ENCODE measurements at places on chromosomes 3 and 15.

- peak; percentile 66 for DNase-seq
Observed at GRCh38 chr15:57146506-57147201, 228.2 kb downstream of the TCF12 start.

GRCh38 chr15:91849749-91850161 is 3.8 kb upstream of the SLCO3A1 start:
- peak; percentile 26 for DNase-seq

- no peak for DNase-seq
Observed at GRCh38 chr3:87855211-87855610, 203.6 kb downstream of the CGGBP1 start.

DNA sequence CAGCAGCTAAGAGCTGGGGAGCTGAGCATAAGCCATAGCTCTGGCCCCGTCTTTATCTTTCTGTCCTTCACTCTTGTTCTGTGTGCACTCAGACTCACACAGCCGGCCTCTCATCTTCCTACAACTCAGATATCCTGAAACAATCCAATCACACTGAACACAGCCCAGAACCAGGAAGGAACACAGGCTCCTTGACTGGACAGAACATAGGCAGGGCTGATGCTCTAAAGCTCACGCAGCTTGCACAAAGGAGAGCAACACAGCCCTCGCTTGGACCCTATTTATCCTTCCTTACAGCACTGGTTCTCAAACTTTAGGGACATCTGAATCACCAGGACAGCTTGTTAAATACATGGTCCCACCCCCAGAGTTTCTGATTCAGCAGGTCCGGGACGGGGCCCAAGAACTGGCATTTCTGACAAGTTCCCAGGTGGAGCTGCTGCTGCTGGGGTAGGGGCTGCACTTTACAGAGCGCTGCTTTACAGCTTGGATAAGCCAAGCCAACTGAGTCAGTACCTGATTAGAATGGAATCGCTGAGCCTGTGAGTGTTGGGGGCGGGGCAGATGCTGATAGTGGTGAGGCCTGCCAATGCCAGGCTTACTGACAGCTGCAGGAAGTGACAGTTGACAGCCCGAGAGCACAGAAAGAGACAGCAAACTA is 65.1 kb downstream of the MRPL46 start:
- DNase-seq = no peak

GRCh38 chr3:190709351-190709773 is 153.1 kb downstream of the GMNC start:
- no peak for DNase-seq

DNA sequence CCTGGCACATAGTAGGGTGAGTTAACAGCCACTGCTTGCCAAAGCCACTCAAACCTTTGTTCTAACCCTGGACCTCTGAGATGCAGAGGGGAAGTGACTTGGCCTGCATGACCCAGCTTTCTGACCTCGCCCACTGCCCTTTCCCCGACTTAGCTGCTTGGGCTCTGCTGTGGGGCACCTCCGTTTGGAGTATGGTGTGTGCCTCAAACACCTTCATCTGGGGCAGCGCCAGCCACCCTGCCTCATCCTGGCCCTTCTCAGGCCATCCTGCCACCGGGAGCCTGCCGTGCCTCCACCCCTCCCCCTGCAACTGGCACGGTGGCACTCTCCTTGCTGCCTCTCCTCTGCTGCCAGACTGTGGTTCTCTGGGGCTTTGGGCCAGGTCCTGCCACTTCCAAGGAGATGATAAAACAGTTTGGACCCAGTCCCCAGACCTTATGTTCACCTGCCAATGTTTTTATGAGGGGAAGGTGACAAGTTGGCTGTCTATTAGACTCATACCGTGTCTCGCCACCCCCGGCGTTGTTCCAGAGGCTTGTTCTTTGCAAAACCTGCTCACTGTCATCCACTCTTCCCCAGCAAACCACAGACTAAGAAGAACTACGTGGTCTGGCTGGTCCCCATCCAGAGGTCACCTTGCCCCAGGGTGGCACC is 32.2 kb downstream of the SLC6A6 start:
- no peak for DNase-seq

DNA sequence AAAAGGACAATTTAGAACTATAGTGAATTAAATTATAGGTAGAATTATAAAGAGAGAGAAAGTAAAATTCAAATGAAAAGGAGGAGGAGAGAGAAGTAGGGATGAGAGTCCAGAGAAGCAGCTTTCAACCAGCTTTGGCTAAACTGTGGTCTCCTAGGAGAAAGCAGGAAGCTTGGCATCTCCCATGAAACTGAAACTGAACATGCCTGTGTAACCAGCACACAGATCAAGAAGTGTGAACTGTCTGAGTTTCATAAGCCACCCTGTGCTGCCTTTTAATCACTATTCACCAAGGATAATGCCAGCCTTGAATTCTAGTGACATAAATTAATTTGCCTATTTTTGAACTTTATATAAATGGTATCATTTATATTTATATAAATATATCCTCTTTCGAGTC is 128.5 kb downstream of the MYRIP start:
- DNase-seq = no peak

GRCh38 chr15:72785841-72786240 is 2.3 kb upstream of the ADPGK start:
- no peak for DNase-seq

GRCh38 chr3:57743496-57743895 is 12.6 kb upstream of the SLMAP start:
- peak; percentile 77 for DNase-seq

DNA sequence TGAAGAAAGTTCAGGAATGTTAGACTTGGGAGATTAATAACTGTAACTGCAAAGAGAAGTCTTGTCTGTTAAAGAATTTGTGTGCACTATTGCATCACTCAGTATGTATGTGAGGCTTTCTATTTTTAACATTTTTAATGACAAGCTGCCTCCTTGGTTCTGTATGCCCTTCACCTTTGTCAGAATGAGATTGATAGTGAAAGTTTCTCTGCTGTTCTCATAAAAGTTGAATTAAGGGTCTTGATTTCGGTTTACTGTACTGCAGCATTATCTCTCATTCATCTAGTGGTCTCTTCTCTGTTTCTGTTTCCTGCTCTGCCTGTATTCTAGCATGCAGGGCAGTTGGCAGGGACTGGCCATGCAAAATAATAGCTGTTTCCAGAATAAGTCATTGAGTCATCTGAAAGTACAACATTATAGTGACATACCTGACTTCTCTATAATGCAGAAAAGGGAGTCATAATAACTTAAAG is 454.9 kb downstream of the IL5RA start:
- no peak for DNase-seq

- DNase-seq = no peak
Observed at GRCh38 chr3:134874737-134875413, 79.8 kb downstream of the EPHB1 start.

- no peak for DNase-seq
Observed at GRCh38 chr3:120983321-120983665, 75.3 kb downstream of the STXBP5L start.

DNA sequence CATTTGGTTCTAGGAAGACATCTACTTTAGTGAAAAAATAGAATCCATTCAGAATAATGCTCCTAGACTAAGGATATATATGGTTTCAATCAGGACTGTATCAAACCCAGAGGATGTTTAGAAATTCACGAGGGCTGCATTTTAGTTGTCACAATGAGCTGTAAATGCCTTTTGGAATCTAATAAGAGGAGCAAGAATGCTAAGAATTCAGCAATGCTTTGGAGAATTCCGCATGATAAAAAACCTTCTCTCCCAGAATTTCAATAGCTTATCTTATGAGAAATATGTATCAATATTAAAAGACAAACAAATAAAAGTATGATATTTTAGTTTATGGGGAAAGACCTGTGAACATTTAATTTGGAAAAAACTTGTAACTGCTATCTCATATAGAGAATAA is 885.1 kb downstream of the ZPLD1 start:
- DNase-seq = no peak

DNA sequence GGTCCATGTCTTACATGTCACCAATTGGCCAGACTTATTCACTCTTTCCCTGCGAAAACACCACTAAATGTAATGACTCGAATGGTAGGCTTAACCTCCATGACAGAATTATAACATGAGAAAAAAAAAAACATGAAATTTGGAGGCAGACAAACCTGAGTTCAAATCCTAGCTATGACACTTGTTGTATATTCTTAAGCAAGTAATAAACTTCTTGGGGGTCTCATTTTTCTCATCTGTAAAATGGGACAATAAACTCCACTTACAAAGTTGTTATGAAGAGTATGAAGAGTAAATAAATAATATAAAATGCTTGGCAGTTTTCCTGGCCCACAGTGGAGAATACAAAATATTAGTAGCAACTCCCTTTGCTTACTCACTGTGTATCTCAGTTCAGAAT is 11.4 kb upstream of the EIF1B start:
- no peak for DNase-seq

DNA sequence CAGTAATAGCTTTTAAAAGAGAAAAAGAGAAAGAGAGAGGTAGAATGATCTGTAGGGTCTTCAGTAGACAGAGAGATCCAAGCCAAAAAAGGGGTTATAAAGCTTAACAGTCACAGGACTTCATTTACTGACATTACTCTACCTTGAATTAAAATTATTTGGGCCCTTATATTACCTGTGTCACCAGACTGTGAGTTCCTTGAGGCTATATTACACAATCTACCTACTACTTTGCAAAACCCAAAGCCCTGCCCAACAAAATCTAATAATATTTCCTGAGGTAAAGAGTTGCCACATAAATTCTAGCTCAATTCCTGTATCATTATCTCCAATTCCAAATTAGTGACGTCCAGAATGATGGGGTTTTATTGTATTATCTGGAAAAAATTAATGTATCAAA is 1.9 kb downstream of the UBR1 start:
- no peak for DNase-seq

DNA sequence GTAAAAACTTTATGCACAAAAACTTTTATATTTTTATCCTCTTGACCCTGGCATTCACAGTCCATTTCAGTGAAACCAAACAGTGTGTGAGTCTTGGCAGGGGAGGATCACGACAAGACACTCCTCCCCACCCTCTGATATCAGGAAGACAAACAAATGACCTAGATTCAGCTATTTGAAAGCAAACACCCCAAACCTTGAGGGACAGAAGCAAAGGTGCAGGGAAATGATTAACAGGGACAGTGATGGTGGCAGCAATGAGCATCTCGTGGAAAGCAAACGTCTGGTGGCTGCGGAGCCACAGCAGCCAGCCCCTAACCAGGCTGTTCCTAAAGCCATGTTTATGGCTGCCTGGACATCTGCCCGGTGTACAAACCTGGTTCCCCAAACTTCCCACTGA is 52.1 kb downstream of the FSIP1 start:
- DNase-seq = no peak

GRCh38 chr3:130081351-130081881 is at the start of gene ALG1L2:
ALG1L2 (plus strand) TSS chr3:130081831; CDS start chr3:130082017, 186 bp downstream.
- no peak for DNase-seq

GRCh38 chr15:99396375-99396774 is 145.1 kb downstream of the LRRC28 start:
- DNase-seq = no peak

DNA sequence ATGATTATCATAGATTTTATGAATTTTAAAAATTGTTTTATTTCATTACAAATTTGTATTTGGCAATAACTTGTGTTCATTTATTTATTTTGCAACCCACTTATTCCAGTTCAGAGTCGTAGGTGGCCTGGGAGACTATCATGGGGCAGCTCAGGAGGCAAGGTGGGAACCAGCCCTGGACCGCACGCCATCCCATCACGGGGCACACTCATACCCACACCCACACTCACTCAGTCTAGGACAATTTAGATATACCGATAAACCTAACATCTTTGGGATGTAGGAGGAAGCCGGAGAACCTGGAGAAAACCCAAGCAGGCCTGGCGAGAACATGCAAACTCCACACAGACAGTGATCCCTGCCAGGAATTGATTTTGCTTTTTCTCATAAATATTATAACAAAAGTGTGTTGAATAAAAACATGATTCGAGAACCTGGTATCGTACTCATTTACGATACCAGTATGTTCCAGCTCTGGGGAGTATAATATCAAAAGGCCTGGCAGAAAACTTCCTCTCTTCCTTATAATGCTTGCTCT is 205.3 kb downstream of the NFKBIZ start:
- no peak for DNase-seq

DNA sequence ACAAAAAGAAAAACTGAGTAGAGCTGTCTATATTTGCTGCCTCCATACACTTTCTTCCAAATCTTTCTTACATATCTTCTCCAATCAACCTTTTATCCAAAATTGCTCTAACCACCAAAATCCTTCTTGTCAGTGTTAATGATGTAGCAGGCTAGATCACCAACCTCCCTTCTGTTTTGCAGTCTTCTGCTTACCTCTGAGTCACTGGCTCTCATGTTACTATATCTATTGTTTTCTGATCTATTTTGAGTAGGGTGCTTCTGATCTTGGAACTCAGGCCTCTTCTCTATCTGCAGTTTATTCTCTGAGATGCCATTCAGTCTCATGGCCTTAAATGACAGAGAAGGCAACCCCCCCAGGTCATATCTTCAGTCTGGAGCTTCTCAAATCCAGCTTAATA is 26.3 kb upstream of the AADAC start:
- no peak for DNase-seq

- no peak for DNase-seq
Observed at GRCh38 chr3:44469914-44470313, 7.6 kb downstream of the ZNF445 start.

- DNase-seq = no peak
Observed at GRCh38 chr3:46138581-46138980, 69.5 kb downstream of the CCR1 start.
